ENCODE measurements at places on chromosomes 12 and 14.

DNA sequence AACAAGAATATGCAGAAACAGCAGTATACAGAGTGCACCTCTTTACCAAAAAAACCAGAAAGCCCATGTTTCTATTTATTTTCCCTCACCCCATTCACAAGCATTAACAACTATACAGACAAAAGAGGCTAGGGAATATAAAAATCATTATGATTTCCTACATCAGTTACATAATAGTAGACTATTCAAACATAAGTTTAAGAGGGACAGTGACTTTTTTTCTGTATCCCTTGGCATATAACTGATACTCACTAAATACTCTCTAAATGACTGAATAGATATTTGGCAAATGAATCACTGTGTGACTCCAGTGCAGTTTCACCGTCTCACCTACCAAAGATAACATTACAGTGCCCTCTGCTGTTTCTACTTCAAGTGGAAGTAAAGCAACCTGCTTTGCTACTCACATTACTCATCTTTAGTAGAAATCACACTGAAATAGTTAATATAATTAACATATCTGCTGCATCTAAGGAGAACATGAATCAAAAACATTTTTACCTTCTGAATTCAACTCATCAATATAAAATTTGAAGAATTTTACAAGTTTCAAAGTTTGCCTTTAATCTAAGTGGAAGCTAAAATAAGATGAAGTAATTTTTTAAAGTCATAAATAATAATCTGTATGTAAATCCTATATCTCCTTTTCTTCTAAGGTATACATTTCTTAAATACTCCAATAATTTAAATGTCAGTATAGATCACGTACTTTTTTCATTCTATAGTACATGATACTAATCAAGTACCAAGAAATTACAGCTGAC lies 103.8 kb downstream of the OSBPL8 start:
- peak; percentile 21 for DNase-seq

GRCh38 chr14:104119488-104120251 lies 18.7 kb upstream of the KIF26A start:
- DNase-seq, result no peak

GRCh38 chr14:60964904-60965303 lies 16.0 kb downstream of the TRMT5 start:
- no peak for DNase-seq

GRCh38 chr12:120453977-120454376 lies 7.7 kb downstream of the GATC start:
- DNase-seq, result no peak

DNA sequence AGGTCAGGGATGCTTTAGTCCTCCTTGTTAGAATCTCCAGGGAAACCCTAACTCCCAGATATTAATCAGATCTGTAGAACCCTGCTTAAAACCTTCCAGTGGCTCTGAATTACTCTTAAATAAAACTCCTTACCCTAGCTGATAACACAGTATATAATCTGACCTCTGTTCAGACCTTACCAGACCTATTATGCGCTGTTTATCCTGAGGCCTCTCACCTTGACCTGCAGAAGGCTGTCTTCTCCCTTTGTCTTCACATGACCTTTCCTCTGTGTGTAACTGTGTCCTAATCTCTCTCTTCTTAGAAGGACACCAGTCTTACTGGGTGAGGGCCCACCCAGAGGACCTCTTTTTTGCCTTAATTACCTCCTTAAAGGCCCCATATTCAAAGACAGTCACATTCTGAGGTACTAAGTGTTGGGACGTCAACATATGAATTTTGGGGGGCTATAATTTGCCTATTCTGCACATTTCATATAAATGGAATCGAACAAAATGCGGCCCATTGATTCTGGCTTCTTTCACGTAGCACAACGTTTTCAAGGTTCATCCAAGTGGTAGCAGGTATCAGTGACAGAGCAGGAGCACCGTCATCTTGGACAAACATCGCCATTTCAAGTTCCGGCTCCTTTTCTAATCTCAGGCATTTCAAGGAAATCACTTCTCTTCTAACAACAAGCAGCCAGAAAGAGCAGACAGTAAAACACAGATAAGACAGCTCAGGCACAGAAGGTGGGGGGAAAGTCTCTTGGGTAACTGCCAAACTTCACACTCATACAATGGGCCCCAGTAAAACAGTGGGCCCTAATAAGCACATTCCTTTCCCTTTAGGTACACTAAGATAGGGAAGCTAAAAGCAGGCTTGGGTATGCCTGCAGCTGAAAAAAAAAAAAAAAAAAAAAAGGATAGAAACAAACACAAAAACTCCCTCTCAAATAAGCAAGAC lies 200.2 kb upstream of the NUDT4 start:
- DNase-seq, result no peak

DNA sequence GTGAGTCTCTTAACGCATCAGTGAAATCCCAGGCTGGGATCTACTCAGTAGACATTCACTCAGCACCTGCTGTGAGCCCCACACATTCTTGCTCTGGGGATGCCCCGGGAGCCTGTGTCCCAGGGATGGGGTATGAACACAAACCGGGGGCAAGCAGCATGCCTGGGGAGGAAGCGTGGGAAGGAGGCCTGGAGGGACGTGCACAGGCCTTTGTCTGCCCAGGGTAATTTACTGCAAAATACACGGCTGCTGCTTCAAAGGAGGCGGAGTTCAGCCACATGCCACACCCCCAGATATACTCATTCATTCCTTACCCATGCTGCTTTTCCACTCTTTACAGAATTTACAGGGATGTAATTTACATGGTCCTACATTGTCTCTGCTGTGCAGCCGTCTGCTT lies 187.8 kb downstream of the ADGRD1 start:
- DNase-seq, result no peak

GRCh38 chr14:90111895-90112534 lies 50.2 kb downstream of the KCNK13 start:
- no peak for DNase-seq

DNA sequence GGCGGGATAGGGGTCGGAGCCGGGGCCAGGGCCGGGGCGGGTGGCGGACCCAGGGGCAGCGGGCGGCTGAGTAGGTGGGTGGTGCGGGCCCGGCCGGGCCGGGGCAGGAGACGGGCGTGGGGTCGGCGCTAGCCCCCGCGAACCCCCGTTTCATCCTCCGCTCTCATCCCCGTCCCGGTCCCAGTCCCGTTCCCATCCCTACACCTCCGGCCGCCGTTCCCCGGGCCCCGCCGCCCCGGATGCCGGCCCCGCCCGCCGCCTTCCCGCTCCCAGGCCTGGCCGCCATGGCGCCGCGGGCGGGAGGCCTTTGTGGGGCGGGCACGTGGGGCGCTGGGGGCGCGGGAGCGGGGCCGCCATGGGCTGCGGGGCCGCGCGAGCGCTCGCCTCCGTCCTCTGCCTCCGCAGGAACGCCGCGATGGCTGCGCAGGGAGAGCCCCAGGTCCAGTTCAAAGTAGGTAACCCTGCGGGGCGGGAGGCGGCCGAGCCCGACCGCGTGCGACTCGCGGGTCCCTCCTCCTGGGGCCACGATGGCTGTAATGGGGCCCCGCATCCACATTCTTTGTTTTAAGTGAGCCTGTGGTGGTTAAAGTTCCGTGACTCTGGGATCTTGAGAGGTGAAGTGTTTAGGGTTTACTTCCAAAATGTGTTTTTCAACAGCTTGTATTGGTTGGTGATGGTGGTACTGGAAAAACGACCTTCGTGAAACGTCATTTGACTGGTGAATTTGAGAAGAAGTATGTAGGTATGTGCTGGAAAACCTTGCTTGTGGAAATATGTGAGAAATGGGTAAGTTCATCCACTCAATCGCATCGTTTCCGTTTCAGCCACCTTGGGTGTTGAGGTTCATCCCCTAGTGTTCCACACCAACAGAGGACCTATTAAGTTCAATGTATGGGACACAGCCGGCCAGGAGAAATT lies 572 bp downstream of the RAN start:
- peak; percentile 70 for DNase-seq

- no peak for DNase-seq
Observed at GRCh38 chr12:97167598-97167997, 260.5 kb downstream of the NEDD1 start.

DNA sequence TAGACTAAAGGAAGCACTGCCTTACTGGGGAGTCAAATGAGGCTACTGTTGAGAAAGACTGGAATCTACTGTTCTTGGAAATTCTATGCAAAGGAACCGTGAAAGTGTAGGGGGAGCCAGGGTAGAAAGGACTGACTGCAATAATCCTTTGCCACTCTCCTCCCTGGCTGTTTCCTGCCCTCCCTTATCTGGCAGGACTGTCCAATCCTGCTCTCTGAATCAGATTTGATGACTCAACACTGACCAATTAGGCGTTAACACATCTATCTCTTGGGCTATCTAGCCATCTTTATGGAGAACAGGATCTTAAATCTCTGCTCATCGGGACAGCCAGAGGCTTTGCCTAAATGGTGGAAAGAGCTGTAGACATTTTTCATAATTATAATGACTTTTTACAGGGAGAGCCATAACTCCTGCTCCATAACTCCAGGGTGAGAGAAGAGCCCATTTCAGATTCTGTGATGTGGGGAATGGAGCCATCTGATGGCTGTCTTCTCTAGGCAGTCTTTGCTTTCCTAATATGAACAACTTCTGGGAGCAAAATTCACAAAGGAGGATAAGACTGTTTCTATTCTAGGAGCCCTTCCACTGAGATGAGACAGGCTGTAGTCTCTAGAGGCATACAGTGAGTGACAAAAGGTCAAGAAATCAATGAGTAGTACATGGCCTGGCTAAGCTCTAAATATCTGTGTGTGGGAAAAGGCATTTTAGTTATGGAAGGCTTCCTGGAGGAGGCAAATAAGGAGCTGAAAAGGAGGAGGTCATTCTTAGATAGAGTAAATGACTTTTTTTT lies 68.9 kb upstream of the CISTR start:
- no peak for DNase-seq

DNA sequence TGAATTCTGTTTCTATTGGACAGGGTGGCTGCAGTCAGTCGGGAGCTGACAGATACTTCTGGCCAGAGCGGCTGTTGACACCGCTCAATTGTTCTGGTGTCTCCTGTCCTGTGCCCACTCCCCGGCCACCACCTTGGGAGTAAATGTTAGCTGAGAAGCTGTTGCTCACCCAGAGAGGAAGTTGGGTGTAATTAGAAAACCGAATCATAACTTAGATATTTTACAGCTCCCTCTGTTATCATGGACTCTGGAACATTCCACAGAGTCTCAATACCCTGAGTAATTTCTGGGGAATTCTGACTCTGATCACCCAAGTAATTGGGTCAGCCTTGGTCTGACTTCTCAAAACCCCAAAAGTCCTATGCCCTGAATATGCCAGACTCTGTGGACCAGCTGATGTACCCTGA lies 58.3 kb upstream of the RFLNA start:
- DNase-seq, result no peak

DNA sequence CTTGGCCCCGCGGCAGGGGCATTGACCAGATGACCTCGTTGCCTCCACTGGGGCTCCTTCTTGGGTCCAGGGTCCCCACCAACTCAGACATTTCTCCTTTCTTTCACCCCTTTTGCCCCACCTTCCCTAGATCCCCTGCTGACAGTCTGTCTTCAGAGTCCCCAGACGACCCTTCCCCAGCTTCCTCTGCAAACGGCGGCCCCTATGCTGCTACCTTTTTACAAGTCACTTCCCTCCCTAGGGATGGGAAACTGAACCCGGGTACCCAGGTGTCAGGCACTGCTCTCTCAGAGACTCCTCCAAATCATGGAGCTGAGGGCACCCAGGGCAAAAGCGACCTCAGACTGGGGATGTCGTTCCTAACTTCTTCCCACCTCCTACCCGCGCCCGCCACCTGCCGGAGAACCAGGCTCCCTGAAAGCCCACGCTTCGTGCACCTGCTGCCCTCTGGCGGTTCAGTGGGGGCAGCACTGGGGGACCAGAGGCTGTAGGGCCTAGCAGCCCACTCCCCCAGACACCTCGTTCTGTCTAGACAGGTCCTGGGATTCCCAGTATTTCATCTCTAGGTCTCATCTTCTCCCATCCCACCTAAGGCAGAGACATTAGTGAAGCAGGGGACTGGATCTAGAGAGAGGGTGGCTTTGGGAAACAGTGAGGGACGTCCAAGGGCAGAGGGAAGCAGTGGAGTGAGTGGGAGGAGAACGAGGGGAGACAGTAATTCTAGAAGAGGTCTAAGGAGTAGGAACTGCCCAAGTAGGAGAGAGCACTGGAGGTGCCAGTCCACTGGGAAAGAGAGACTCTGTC lies 4.9 kb downstream of the ZNF385A start:
- peak; percentile 87 for DNase-seq

- no peak for DNase-seq
Observed at GRCh38 chr14:105120056-105120455, 48.5 kb downstream of the JAG2 start.

GRCh38 chr12:123094349-123095077 lies 56.4 kb downstream of the PITPNM2 start:
- DNase-seq, result peak; percentile 47

GRCh38 chr14:22059201-22059600 lies 385.6 kb upstream of the OR4E1 start:
- DNase-seq, result no peak

DNA sequence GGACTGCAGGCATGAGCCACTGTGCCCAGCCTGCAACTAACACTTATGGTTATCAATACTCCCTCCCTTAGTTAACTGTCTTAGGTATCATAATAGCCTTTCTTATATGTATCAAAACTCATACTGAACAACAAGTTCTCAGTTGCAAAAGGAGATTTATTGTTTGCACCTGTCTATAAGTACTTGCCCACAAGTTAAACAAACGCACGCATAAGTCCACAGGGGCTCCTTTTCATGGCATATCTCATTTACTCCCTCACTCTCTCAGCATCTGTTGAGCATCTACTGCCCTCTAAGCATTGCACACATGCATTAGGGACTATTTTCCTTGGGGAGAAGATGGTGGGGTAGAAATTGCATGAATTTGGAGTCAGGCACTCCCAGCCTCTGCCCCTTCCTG lies 46.7 kb upstream of the CORO1C start:
- peak; percentile 52 for DNase-seq

GRCh38 chr12:64946132-64946829 lies 121.8 kb downstream of the TBC1D30 start:
- peak; percentile 94 for DNase-seq

DNA sequence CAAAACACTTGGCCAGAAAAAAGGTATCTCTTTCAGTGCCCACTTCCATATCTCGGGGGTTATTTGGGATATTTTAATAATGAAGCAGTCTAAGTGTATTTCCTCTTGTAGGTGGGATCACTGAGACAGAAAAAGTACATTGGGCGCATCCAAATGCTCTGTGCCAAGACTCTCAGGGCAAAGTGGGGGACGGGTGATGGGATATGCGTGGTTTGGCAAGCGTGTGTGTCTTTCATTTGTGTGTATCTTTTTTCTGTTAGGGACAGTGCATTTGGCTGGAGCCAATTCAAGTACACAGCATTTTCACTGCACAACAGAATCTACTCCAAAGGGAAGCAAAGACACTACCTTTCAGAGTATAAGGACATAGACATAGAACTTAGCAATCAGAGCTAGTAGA lies 29.3 kb downstream of the SSPN start:
- DNase-seq, result no peak

GRCh38 chr14:65958664-65959562 lies 527.3 kb upstream of the CCDC196 start:
- peak; percentile 73 for DNase-seq
